Brain pericyte (primary cell): ENCODE measurements at places on chromosomes 6 and 20.

GRCh38 chr6:40762981-40763380, 175.8 kb upstream of the LRFN2 start:
- DNase-seq: no peak

DNA sequence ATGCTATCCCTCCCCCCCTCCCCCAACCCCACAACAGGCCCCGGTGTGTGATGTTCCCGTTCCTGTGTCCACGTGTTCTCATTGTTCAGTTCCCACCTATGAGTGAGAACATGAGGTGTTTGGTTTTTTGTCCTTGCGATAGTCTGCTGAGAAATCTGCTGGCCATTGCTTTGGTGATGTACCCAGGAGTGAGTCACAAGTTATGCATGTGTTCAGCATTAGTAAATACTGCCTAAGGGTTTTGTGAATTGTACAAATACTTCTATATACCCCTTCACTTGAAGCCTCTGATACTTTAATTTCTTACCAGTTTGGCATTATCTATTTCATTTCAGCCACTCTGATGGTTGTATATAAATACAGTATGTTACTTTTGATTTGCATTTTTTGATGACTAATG, 711.3 kb upstream of the GJE1 start:
- no peak for DNase-seq

DNA sequence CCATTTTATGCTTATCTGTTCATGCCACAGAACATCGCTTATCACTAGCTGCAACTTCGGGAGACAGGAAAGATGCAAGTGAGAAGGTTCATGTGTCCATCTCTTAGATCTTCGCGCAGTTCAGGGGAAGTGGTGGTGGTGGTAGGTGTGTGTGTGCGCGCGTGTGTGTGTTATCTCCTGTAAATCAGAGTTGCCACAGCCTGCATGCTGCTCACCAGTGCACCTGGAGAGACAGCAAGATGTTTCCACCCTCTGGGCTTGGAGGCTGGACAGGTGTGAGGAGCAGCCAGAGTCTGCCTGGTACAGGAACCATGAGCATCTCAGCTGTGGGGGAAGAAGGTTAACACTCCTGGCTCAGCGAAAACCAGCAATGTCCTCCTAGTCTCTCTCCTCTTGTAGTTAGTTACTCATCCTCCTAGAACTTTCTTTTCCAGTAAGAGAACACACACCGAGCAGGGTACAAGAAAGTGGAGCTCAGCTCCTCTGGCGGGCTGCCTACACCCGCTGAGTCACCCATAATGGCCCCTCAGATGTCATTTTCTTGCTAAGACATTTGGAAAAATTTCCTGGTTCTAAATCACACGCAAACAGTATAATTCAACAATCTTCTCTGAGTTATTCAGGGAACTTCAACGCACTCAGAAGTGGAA, 5.1 kb upstream of the TUBB1 start:
- no peak for DNase-seq

- no peak for DNase-seq
Observed at GRCh38 chr20:54148947-54149764, 24.6 kb downstream of the CYP24A1 start.

GRCh38 chr6:169075915-169076654, 177.6 kb downstream of the THBS2 start:
- DNase-seq: no peak

DNA sequence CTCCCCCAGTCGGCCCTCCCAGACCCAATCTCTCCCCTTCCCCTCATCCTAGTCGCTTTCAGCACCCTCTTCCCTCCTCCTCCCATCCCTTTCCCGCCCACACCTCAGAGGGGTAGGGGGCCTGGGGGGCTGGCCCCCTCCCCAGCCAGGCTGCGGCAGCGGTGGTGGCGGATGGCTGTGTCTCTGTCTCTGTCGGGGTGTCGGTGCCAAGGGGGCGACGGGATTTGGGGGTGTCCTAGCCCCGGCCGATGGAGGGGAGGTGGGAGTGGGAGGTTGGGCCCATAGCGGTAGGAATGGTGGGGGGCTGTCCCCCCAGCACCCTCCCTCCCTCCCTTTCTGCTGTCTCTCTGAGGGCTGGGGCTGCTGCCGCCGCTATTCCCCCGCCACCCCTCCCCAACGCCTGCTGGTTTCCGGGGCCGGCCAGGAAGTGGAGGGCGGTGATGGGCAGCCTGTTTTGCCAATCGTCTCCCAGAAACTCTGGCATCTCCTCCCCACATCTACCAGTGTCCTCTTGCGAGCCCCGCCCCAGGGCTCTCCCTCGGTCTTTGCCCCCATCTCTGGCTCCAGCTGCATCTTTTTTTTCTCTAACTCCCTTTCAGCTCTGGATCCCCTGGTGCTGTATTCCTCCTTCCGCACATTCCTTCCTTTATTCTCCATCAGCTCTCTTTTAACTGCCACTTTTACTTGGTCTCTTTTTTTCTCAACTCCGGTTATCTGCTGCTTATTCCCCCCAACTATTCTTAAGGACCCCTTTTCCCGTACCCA, at the start of gene AGPAT1:
AGPAT1 (minus strand) TSS at position 374 of the 765 bp plus-strand sequence. CDS start 4,588 bp downstream, outside the sequence.
- DNase-seq: peak; percentile 82

DNA sequence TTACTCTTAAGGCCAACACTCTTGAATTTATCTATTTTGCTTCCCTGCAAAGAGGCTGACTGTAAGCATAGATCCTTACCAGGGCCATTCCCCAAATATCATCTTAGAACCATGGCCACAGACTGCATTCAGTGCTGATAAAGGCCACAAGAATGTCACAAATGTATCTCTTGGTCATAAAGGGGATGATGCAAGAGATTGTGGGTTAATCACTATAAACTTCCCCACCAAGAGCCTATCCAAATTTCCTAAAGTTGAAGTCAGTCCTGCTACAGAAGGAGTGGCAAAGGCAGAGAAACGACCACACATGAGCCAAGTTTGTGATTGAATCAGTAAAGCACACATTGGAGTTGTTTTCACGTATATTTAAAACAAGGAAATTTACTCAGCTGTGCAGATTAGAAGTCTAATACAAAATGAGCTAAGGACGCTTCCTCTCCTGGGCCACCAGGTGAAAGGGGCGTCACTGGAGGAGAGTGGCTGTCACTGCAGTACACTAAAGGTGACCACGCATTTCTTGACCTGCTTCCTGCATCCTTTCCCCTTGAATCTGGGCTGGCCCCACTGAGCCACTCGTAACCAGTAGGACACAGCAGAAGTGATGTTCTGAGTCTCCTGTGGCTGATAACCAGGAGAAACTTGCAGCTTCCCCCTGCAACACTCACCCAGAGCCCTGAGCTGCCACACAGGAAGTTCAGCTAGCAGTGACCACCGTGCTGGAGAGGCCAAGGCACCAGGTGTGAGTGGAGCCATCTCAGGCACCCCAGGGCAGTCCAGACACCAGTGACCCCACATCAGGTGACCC, 181.9 kb downstream of the SYNDIG1 start:
- no peak for DNase-seq

GRCh38 chr6:82348130-82348529, 15.5 kb upstream of the TPBG start:
- no peak for DNase-seq

GRCh38 chr20:1469925-1470571, 3.4 kb upstream of the NSFL1C start:
- DNase-seq: peak; percentile 90

DNA sequence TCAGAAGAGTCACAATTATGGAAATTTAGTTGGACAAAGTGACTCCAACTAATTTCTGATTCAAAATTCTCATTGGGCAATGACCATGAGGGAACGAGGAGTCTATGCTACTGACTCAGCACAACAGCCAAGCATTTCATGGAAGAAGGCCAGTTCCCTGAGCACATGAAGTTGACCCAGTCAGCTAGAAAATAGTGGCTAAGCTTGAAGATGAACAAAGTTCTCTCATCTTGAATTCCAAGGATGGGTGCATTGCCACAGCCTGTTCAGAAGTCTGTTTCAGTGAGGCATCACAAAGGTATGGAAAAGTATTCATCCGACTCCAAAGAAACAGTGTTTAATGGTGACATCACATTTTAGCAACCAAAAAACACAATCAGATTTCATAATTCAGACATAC, 676.9 kb downstream of the HACE1 start:
- no peak for DNase-seq

DNA sequence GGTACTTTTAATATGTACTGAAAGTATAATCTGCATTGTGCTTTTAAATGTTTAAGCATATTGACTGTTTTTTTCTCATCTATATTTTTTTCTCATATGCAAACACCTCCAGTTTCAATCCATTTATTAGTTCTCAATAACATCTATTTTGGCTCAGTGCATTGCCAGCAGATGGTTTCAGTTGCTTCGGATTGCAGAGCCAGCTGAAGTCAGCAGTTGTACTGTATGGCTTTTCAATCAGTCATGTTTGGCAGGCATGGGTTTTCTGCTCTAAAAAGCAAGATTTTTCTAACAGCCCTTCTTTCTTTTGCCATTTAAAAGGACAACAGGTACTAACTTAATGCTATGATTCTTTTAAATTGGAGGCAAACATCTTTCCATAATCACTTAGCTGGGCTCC, 121.2 kb downstream of the CD109 start:
- no peak for DNase-seq

GRCh38 chr6:169887529-169888140, 136.2 kb downstream of the ERMARD start:
- DNase-seq: no peak

DNA sequence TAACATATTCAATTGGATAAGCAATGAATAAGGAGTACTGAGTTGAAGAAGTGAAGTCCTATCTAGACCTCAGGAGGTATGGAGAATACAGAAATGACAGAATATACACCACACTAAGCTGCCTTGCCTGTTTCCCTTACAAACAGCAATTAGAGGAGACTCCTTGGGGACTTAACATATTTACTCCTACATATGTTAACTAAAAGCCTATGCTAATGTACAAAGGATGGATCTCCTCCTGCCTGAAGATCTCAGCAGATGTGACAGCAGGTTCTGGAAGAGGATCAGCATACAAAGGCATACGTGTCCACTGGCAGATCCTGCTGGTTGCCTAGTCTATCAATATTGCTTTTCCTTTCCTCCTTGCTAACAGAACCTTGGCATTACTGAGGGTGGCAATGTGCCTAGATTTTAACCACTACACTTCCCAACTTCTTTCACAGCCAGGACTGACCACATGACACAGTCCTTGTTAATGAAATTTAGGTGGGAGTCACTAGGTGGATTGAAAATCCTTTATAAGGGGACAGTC, 29.6 kb downstream of the PRKN start:
- DNase-seq: no peak

GRCh38 chr20:62516338-62516737, 40.5 kb upstream of the GATA5 start:
- DNase-seq: no peak

- no peak for DNase-seq
Observed at GRCh38 chr6:154773610-154774089, 40.4 kb downstream of the SCAF8 start.

GRCh38 chr6:117130125-117130524, 135.2 kb upstream of the VGLL2 start:
- DNase-seq: no peak

- no peak for DNase-seq
Observed at GRCh38 chr20:59429396-59429795, 129.0 kb downstream of the EDN3 start.

DNA sequence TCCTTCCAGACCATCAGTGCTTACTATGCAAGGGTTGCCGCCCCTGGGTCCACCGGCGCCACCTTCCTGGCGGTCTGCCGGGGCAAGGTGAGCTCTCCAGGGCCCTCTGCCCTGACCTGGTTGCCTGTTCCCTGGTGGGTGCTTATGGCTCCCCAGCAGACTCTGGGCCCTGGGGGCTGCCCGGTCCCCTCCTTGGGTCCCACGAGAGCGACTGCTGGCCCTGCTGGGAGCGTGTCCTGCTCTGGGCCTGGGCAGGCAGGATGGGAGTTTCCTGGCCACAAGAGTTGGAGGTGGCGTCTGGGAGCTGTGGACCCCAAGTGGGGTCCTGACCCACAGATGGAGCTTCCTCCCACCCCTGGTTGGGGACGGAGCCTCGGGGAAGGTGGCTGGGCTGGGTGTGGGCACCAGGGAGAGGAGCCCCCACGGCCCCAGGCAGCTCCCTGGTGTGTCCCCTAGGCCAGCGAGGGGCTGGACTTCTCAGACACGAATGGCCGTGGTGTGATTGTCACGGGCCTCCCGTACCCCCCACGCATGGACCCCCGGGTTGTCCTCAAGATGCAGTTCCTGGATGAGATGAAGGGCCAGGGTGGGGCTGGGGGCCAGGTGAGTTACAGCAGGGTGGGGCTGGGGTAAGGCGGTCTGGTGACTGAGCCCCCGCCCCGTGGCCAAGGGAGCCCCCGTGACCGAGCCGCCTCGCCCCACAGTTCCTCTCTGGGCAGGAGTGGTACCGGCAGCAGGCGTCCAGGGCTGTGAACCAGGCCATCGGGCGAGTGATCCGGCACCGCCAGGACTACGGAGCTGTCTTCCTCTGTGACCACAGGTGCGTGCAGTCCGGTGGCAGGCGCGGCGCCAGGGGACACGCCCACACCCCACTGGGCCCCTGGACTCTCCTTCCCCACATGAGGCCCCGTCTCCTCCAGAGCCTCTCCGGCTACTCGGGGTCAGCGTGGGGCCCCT, 7.1 kb upstream of the TNFRSF6B start:
- no peak for DNase-seq

DNA sequence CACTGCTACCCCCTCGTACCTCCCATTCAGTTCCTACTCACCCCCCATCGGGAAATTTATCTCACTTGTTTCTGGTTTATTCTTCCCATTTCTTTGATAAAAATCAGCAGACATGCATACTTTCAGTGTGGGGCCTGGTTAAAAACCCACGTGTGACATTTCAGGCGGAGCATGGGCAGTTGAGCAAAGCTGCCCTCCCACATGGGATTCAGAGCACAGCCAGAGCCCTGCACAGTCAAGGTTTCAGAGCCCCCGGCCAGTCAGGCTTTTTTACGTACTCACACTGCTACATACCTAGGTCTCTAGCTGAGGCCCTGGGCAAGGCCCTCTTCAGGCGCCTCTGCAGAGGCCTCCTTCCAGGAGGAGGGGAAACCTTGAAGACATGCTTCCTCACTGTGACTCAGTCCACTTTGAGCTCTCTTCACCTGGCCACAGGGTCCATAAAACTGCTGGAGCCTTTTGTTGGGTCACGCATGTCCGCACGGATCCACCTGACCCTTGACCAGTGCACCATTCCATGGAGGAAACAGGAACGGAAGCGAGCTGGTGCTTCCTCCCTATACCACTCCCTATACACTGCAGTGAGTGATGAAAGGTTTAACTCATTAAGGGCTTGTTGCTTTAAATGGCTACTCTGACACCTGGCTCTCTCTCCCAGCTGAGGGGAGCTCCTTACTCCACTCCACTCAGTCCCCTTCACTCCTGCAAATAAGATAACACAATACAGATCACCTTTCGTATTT, 713.3 kb downstream of the PRKN start:
- DNase-seq: no peak

DNA sequence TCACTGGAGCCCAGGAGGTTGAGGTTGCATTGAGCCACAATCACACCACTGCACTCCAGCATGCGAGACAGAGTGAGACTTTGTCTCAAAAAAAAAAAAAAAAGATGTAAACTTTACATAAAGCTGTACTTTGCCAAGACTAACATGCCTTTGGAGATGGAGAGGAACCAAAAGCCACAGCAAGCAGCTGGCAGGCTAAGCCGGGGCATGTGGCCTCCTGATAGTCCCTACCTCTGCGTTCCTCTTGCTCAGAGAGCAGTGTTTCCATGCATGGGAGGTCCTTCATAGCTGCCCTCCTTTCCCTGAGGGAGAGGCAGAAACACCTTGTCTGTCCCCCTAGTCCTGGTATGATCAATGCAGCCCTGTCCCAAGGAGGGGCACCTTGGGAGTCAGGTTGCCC, 35.2 kb downstream of the SPATA2 start:
- DNase-seq: no peak
